Karpas-422 (cell line): ENCODE measurements at places on chromosomes 11 and 22.

- no peak for DNase-seq
Observed at GRCh38 chr22:42855721-42856120, 1.4 kb downstream of the ARFGAP3 start.

GRCh38 chr11:59102259-59102765 is 4.7 kb upstream of the FAM111B start:
- peak; percentile 92 for DNase-seq

DNA sequence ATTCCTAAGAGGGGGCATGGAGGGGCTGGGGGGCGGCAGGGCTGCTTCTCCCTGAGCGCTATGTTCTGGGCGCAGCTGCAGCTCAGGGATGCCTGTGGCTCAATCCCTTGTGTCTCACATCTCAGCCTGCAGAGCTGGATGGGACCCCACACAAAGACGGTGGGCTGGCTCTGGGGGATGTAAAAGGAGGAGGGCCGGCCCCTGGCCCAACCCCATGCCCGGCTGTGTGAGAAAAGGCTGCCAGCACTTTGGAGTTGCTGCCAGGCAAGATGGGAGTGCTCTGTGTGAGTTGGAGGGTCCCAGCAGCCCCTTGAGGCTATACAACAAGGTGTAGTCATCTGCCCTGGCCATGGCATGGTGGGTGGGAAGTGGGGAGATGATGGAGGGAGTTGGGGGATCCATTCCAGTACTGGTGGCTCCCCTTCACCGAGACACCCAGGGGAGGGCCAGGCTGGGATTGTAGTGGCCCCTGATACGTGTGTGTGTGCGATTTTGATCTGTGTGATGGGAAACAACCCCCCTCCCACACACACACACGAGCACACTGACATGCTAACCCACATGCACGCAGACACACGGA is 1.3 kb upstream of the TBX10 start:
- no peak for DNase-seq

DNA sequence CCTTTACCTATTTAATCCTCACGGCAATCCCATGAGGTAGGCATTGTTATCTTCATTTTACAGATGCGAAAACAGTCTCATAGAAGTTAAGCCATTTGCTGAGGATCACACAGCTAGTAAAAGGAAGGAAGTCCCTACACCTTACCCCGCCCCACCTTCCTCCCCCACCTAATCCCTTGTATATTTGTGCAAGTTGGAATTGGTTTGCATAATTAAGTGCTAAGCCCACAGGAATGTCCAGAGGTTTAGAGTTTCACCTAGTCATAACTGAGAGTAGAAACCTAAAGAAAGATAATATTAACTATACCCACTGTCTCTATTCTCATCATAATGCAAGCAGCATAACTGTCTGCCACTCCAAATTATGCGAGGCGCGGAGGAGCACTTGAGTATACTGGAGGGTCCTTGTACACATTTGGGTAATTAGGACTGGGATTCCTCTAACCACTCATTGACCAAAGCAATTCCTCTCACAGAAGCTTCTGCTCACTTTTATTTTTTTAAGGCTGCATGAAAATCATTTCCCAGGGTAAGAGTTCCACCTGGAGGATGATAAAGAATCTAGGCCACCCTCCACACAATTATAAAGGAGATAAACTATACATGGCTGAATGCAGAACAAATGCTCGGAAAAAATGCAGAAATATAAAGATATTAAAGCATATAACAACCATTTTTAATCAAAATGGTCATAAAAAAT is 199.9 kb downstream of the FAM181B start:
- DNase-seq: peak; percentile 45

DNA sequence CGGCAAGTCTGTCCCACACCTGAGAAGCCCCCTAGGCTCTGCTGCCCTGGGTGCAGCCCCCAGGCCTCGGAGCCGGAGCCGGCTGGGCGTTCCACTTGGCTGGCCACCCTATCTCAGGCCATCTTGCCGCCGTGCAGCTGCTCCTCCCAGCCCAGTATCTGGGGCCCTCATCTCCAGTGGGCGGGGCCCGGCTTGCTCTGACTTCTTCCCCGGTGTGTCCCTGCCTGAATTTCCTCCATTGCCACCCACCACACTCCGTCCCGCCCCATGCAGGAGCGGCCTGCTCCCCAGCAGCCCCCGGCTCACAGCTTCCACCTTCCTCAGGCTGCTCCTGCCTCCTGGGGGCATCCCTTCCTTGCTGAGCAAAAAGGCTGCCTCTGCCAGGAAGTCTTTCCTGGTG is 46.6 kb downstream of the WNT7B start:
- DNase-seq: no peak
